NCI-H2029 treated with DMSO at 0.1 percent for 48 hours (cell line): ENCODE measurements at places on chromosomes 13 and 19.

- no peak for DNase-seq
Measured at GRCh38 chr19:57558525-57558924, 1.1 kb downstream of the ZNF550 start.

- no peak for DNase-seq
Measured at GRCh38 chr13:45063261-45063860, 56.9 kb upstream of the GTF2F2 start.

DNA sequence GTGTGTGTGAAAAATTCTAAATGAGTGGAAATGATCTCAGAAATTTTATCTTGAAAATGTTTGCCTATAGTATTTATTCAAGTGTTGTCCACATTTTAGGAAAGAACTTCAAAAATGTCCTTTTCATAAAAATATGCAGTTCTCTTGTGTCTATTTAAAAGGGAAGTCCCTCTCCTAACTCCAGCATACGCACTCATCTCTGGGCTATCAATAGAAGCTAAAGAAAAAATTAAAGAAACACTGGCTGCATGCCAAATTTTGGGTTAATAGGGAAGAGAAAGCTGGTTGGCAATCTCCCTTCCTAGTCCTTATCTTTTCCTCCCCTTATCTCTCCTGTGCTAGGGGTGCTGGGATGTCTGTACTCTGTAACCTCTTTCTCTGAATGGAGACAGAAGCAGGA is 313.3 kb downstream of the ENOX1 start:
- no peak for DNase-seq

DNA sequence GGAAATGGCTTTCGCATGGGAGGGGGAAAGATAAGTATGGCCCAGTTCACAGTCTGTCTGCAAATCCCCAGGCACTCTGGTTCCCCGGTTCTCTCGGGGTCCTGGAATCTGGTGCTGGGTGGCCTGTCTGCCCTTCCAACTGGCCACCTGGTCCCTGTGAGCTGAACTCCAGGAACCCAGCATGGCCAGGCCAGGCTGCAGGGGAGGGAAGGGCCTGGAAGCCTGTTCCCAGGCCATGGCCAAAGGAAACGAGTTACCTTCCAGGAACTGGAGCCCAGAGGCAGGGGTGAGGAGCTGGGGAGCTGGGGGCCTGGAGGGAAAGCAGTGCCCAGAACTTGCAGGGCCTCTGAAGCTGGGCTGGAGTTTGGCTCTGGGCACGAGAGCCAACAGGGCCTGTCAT is 19.1 kb upstream of the PNMA8C start:
- no peak for DNase-seq

DNA sequence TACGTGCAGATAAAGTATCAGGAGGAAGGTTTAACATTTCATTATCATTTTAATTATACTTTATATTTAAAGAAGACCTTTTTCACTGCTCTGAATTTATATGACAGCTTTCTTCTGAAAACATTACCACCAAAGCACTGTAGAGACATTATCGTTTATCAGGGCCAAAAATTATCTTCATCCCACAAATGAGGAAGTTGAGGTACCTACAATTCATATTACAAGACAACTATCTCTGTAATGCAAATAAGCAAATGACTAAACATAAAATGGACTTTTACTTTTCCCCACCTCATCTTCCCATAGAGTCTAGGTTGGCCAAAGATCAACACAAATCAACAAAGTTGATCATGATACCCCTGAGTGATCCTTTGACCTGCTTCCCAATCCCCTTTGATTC is 30.9 kb upstream of the SMAD9 start:
- DNase-seq, result no peak

- no peak for DNase-seq
Measured at GRCh38 chr13:75258159-75258782, 223.7 kb downstream of the TBC1D4 start.

- DNase-seq, result no peak
Measured at GRCh38 chr19:17719730-17720400, 585 bp downstream of the MAP1S start.

GRCh38 chr13:32905864-32906180 is 110.4 kb upstream of the KL start:
- no peak for DNase-seq

- no peak for DNase-seq
Measured at GRCh38 chr19:517721-518597, 10.7 kb downstream of the TPGS1 start.

GRCh38 chr13:106151056-106151699 is 384.3 kb downstream of the EFNB2 start:
- no peak for DNase-seq

DNA sequence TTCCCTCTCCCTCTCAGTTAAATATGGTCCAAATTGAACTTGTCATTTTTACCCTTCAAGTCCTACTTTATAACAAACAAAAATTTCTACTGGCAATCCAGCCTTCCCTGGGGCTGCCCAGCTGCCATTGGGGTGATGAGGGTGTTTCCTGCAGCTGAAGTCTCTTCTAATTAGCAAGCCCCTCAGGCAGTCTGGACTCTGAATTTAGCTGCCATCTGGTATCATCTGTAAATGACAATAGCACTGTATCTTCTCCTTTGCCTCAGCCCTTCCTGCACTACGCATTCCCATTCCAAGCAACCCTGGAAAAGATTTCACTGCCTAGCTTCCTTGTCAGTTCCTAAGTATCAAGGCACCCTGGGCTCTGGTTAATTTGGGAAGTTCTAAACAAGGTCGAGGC is 331.1 kb upstream of the KLF12 start:
- no peak for DNase-seq

DNA sequence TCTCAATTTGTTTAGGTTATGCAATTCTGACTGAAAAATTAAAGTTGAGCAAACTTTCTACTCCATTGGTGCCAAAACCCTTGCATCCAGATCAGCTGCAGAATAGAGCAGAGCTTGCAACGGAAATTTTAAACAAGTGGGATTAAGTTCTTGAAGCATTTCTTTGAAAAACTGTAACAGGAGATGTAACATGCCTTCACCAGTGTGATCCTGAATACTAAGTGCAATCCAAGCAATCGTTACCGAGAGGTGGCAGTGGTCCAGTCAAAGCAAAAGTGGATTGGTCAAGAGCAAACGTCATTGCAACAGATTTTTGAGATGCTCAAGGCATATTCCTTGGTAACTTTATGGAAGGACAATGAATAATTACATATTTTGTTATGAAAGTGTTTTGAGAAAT is 841.1 kb upstream of the SLITRK5 start:
- DNase-seq, result no peak

- no peak for DNase-seq
Measured at GRCh38 chr13:29434217-29434945, 161.1 kb downstream of the SLC7A1 start.

- peak; percentile 69 for DNase-seq
Measured at GRCh38 chr19:44025217-44025936, at the start of gene ZNF222. TSS of gene ZNF222 (plus strand) at chr19:44025379. CDS start at chr19:44025437, 58 bp downstream.

DNA sequence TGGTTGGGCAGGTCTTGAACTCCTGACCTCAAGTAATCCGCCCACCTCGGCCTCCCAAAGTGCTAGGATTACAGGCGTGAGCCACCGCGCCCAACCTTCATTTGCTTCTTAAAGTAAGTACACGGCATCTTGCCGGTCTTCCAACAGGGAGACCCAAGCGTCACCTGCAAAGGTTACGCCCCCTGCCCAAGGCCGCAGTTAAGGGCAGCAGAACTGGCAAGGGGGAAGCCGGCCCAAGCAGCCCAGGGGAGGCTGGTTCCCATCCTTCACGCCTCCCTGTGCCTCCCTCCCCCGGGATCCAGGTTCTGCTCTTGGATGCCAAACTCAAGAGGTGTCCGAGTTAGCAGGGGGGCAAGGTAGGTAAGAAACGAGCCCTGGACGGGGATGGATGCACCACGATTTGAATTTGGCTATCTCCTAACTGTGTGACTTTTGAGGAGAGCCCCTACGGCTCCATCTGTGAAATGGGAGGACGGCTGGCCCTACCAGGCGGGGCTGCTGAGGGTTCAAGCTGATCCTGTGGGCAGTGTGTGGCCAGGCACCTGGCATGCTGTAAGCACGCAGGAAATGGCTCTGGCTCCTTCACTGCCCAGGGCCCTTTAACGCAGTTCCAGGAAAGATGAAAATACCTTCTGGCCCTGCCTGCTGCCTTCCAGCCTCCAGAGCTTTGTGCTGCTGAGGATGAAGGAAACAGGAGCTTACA is 9.0 kb downstream of the RFX1 start:
- no peak for DNase-seq

DNA sequence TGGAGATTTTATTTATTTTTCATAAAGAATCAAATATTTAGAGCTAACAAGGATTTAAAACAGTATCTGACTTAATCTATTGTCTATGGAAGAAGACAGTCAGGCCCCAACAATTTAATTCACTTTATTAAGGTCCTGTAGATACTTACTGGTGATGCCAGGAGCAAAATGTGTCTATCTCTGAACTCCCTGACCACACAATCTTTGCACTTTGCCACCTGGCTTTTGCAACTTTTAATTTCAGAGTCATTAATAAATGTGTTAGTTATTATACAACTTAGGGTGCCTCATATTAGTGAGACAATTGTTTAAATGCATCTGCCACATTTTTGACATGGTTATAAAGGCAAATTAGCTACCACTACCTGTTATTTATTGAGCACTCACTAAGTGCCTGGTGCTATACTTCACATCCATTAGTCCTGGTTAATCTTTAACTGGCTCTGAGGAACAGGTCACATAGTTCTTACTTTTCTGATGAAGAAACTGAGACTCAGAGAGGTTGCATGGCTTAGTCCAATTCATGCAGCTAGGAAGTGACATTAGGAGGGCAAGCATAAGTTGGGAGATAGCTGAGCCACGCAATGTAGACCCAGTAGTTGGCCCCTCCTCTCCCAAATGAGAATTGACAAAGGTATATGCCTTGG is 297.9 kb downstream of the DCT start:
- DNase-seq, result no peak

DNA sequence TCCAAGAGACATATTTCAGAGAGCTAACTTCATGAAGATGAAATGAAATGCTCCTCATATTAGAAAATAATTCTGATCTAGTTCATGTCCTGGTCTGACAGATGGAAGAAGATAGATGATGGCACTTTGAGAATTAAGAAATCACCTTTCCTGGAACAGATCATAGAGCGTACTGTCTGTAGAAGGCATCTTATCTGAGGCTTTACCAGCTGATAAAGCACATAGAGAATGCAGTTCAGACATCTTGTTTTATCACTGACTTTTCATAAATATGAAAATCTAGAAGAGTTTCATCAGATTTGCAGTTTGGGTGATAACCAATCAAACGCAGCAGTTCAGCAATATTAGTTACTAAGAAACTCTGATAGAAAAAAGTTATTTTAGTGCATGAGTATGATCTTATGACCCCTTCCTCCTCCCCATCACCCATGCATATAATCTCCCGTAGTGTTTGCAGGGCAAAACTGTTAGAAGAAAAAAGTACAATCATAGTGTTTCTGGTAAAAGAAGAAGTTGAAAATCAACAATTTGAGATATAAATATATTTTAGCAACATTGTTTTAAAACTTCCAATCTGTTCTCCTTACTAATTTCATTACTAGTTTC is 585.2 kb downstream of the PCDH9 start:
- no peak for DNase-seq

DNA sequence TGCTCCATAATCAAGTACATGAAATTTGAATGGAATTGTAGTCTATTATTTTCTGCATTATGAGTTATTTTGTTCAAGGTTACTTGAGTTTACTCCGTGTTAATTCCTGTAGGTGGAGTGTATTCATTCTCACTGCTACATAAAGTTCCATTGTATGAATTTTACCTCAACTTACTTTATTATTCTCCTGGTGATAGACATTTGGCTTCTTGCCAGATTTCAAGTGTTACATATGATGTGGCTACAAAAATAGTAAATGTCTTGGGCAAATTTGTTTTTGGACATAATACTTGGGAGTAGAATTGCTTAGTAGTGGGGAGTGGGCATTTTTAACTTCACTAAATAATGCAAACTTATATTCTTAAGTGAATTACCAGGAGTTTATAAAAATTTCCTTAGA is 328.9 kb downstream of the SHISA2 start:
- no peak for DNase-seq

DNA sequence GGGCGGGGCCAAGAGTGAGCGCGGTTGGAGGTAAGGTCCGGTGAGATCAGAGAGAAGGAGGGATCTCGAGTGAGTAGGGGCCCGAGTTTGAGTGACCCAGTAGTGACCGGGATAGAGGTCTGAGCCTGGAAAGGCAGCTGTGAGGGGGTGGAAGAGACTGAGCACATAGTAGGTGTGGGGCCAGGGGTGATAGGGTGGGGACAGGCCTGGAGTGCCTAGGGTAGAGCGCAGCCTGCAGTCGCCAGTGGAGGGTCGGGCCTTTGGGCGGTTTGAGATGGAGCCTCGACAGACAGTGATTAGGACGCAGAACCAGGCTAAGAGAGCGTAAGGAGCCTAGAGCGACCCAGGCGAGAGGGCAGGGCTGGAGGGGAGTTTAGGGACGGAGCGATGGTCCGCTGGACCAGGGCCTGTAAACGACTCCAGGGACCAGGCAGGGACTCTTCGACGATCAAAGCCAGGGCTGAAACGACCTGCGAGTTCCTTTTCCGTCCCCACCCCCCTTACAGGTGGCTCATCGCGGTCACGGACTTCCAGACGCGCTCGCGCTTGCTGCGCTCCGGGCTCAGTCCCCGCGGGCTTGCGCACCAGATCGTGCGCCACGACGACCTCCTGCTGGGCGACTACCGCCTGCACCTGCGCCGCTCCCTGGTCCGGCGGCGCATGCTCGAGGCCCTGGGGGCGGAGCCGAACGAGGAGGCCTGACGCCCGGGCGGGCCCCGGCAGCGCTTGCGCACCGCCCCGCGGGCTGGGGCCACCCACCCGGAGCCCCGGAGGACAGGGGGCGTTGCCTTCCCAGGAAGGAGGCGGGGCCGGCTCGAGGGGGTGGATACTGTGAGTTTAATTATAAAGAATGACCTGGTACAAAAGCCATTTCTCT is 9.4 kb downstream of the C19orf81 start:
- DNase-seq, result no peak

GRCh38 chr19:6087074-6087571 is 23.2 kb downstream of the RFX2 start:
- peak; percentile 71 for DNase-seq

DNA sequence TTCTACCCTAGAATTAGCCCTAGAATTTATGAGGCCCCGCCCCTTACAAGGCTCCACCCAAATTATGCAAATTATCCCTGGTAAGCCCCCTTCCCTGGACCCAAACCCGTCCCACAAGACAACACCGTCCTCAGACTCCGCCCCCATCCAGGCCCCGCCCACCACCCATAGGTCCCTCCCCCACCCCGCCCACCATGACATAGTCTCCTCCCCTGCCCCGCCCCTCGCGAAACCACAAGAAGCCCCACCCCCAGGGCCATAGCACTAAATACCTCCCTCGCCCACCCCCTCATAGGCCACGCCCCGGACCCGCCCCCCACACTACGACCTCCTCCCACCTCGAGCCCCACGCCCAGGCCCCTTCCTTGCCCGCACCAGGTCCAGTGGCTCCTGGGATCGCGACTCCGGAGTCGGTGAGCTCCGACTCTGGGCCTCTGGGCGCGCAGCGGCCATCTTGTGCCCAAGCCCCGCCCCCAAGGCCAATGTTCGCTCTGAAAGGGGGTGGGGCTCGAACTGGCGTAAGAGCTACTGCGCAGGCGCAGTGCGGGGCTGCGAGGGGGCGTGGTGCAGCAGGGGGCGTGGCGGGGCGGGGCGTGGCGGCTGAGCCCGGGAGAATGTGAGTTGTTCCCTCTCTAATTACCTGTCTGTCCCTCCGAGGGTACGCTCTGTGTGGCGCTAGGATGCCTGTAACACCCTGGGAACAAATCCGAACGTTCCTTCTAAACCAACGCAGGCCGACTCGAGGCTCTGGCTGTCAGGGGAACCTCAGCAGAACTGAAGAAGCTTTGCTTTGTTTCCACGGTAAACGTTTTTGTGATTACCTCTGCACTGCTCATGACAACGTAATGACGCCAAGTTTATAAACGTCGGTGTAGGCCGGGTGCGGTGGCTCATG is at the start of gene ZNF784:
Gene ZNF784, minus strand, starts transcription at position 458 of the 895 bp plus-strand sequence. Its CDS starts 5 bp downstream, at position 453.
- peak; percentile 85 for DNase-seq
